ENCODE measurements at places on chromosomes 11 and 22. TPM values are rescaled to one million over a fixed set of nuclear protein-coding genes. Genes with fewer than 3 reads are reported as not detected.

DNA sequence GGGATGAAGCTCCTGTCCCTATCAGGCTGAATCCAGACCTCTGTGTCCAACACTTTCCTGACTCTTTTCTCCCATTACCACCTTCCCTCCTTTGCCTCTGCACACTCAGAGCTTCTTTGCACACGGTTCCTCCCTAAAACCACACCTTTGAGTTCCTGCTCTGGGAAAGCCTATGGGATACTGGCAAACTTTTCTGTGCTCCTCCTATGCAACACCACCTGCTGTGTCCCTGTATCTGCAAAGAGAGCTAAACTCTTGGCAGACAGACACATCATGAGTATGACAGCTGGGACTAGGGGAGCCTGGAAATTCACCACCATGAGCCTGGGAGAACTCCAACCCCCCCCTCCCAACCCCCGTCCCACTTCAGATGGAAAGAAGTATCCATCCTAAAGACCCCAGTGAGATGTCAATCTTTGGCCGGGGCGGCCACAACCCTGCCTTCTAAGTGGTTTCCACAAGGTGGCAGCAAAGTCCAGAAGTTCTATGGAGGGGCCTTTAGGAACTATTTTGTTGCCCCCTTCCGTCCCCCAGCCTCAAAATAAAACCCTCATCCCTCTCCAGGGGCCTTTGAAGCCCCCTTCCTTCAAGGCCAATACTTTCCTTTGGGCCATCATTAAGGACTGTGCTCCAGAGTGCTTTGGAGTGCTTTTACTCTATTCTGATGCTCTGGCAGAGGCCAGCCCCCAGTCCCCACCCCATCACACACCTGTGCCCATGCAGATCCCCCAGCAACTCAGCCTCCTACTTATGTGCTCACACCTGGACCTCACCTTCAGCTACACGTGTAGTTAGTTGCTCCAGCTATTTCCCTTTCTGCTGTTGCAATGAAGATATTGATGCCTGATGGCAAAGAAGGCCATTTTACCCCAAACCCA lies 19.4 kb downstream of the HTR3A start:
- no peaks in the 10 kb centered on the region for H3K36me3 ChIP-seq
- H3K4me1 ChIP-seq = no peaks in the 10 kb centered on the region
- no peak overlapping the region for H3K4me3 ChIP-seq

Gene SYT13
- not detected for total RNA-seq

DNA sequence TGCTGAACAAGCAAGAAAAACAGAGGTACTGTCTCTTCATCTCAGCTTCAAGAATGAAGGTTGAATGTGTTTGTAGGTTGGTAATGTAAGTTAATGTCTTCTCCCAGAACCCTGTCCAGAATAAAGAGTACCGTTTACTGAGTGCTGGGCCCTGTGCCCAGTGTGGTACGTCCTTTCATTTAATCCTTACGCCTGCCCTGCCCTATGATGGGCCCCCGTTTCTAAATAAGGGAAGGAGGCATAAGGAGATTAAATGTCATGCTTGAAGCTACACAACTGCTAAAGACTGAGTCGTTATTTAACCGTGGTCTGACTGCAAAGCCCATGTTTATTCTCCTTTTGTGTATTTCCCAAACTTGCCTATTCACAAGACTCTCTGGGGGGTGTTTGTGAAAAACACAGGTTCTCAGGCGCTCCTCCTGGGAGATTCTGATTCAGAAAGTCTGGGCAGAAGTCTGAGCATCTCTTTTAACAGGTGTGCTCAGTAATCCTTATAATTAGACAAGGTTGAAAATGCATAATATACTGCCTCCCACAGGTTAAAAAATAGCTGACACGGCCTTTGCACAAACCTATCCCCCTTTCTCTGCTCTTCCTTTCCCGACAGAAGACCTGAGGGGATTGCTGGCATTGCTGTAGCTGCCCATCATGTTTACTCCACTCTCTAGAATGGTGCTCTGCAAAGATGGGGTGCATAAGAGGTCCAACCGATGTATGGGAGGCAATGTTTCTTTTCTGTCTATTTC lies 56.3 kb upstream of the ZBTB44 start:
- no peaks in the 10 kb centered on the region for H3K36me3 ChIP-seq
- no peak overlapping the region for H3K4me3 ChIP-seq
- no peak for DNase-seq
- H3K27ac ChIP-seq = no peak overlapping the region
- no peaks in the 10 kb centered on the region for H3K27me3 ChIP-seq

DNA sequence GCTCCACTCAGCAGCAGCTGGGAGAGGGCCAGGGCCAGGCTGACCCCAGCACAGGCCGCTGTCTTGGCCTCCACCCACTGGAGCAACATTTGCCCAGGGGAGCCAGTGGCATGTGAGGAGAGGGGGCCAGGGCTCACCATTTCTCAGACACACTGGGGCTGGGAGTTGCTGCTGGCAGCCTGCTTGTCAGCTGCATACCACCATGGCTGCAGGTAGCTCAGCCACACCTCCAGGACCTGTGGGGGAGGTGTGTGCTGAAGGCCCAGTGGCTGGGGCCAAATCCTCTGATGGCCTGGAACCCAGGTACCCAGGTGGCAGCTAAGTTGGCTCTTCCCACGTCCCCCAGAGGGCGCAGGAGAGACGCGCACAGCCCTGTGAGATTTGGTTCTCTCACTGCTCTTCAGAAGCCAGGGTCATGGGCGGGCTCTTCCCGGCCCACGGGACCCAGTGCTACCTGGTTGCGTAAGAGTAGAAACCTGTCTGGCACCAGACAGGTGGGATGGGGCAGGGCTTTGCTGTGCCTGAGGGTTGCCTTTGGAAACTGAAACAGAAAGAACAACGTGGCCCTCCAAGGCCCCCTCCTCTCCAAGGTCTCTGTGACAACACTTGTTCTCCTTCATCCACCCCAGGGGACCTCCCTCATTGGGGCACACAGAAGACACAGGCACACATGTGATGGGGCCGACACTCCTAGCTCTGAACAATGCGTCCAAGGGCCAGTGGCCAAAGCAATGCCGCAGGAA lies 98.8 kb downstream of the MED15 start:
- DNase-seq = no peak
- H3K4me1 ChIP-seq = peaks cover 15% of the 10 kb centered on the region
- H3K4me3 ChIP-seq = no peak overlapping the region
- H3K27ac ChIP-seq = no peak overlapping the region
- H3K36me3 ChIP-seq = no peaks in the 10 kb centered on the region
- no peaks in the 10 kb centered on the region for H3K27me3 ChIP-seq

- no peak for DNase-seq
- no peak overlapping the region for H3K4me3 ChIP-seq
Measured at GRCh38 chr11:112255067-112255720, 5.5 kb downstream of the PLET1 start.

Gene PRSS23
- total RNA-seq = 20.0 TPM
